ENCODE measurements at places on chromosomes 11 and 22.
A peak's percentile ranks its signal among the peaks of the same experiment; 100 is the strongest.

- no peak for DNase-seq
These were observed 378.8 kb downstream of the DCDC1 start for GRCh38 chr11:30990625-30991296.

DNA sequence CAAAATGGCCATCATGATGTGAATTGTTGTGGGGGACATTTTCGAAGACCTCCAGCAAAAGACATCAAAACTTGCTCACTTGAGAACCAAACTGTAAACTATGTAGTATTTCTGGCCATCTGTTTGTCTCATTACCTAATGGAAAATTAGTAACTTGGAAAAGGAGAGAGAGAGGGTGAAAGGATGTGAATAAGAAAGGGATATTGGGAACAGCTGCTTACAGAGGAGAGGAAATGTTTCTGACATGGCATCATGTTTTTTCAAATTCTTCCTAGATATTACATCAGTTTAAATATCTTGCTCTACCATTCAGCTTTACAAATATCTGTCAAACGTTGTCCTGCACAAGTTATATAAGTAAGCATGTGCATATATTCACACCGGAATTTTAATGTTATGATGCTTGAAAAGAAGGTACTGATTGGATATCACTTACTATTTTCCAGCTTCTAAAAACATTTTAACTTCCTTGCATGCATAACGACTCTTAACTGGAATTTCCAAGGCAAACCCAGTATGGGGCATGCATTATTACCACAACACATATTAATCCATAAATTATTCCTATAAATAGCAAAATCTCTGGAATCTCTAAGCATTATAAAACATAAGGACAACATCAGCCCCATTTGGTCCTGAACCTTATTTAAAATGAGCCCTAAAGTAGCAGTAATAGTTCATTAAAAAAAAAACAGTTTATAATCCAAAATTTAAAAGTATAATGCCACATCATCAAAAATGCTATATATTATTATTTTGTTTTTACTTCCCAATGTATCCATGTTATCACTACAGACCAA is 20.0 kb downstream of the GUCY1A2 start:
- DNase-seq: no peak

- DNase-seq: no peak
These were observed 106.0 kb upstream of the OR9Q1 start for GRCh38 chr11:57917632-57918031.

- no peak for DNase-seq
These were observed 347.0 kb downstream of the MIAT start for GRCh38 chr22:27004434-27004833.

DNA sequence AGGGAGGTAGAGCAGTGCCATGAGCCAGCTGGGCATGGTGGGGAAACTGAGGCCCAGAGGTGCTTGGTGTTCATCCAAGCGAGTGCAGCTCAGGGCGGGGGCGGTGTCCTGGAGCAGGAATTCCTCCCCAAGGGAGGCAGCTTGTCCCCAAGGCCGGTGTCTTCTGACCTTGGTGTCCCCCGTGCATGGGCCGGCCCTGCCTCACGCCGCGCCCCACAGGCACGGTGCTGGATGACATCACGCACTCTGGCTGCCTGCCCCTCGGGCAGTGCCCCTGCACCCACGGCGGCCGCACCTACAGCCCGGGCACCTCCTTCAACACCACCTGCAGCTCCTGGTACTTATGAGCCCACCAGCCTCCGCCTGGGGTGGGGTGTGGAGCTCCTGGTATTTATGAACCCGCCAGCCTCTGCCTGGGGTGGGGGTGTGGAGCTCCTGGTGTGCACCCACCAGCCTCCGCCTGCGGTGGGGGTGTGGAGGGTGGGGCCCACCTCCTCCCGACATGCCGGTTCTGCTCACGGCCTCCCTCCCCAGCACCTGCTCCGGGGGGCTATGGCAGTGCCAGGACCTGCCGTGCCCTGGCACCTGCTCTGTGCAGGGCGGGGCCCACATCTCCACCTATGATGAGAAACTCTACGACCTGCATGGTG is 6.7 kb downstream of the MUC5B start:
- no peak for DNase-seq

DNA sequence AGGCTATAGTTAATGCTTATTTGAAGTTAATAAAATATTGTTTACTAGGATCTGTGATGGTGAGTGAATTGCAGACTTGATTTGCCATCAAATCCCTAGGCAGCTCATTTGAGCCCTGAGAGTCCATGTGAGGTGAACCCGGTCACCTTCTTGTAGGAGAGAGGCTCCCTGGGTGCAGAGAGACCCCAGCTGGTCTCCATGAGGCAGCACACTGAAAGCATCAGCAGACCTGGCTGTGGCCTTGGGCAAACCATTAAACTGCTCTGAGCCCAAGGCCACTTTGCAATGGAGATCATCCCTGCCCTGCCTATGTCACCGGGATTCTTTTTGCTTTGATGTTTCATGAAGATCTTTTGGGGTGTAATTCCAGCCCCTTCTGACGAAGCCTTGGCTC is 125.2 kb downstream of the MICAL2 start:
- peak; percentile 44 for DNase-seq

- DNase-seq: no peak
These were observed 122.3 kb downstream of the MSANTD4 start for GRCh38 chr11:105899772-105900171.

GRCh38 chr11:44774108-44774507 is 47.3 kb downstream of the TSPAN18 start:
- DNase-seq: no peak

GRCh38 chr22:38871360-38872171 is 450 bp downstream of the CBX6 start:
- DNase-seq: no peak

DNA sequence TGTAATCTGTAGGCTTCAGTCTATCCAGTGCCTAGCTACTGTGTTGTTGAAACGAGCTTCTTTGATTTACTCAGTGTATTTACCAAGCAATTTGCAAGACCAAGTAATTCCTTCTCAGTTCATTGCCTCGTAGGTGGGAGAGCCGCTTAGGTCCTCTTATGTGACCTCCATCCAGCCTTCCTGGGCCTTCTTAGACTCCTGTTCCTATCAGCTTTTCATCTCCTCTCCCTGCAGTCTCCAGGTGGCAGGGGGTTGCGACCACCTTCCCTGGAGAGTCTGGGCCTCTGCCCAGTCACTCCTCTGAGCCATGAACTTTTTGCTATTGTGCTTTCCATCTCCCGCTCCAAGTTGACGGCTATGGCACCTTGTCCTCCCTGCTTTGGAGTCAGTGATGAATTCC is 251.8 kb downstream of the KIRREL3 start:
- no peak for DNase-seq

DNA sequence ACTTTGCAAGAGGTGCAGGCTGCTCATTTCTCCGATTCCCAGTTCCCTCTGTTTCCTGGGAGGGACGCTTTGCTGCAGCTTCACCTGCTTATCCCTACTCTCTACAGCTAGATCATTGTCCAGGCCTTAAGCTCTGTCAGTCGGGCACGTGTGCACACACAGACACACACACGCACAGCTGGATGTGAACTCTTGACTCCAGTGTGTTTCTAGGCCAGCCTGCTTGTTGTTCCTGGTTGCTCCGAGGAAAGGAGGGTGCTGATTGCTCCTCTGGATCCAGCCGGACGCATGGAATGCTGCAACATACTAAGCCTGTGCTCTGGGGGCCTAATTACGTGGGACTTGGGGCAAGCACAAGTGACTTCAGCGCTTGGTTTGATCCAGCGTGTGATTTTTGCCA is 19.7 kb downstream of the ZNRF3 start:
- no peak for DNase-seq

DNA sequence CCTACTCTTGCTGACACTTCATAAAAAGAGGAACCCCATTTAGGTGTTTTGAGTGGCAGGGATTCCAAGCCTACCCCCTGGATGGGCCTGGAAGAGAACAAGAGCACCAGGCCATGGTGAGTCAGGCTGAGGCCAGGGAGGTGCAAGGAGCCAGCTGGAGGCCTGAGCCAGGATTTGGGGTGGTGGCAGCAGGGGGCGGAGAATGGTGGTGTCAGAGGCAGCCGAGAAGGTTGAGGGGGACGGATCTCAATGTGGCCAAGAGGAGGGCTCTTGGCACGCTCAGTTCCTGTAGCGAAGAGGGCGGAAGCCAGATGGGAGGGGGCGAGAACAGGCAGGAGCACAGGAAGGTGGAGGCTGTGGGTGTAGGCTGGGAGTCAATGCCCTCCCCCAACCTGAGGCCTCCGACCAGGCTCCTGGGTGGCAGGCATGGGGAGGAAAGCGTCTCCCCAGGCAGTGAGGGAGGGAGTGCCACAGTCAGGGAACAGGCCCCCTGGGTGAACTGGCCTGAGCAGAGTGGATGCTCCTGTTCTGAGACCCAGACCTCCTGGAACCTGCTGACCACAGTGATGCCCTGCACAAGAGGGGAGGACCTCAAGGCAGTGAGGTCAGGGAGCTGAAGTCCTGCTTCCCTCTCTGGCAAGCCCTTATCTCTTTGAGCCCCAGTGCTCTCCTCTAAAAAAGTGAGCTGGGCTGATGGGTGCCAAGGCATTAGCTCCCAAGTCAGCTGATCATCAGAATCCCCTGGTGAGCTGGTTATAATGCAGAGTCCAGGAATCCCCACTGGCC is 13.9 kb downstream of the RTN4RL2 start:
- DNase-seq: no peak

DNA sequence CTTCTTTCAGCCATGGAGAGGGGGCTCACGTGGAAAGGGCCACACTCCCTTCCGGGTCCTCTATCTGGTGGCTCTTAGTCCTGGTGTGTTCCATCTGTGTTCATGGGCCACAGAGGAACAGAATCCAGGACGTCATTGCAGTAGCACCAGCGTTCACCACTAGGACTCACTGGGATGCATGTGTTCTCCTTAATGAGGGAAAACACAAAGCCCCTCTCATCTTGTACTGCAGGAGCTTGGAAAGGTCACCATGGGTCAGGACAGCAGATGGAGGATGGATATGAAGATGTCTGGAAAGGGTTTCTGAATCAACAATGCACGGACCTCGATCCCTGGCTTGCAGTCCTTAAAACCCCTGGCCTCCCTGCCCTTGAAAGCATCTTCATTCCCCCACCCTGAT is 113.8 kb upstream of the THY1 start:
- DNase-seq: no peak

- DNase-seq: no peak
These were observed 1447.5 kb downstream of the BRD1 start for GRCh38 chr22:48380016-48380665.

DNA sequence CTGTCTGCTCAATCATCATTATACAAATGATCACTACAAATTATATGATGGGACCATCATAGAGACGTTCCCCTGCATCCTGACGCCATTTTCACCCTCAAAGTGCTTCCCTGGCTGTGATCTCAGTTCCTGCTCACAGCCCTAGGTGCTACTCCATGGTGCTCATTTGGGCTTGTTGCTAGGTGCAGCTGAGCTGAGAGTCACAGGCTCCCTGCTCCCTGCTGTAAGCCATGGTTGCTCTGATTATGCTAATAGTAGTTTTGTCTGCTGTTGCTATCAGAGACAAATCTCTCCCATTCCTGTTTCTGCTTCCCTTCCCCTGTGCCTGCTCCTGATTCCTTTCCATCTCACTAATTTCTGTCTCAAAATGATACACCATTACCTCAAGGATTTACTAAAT is 474.3 kb downstream of the METTL15 start:
- no peak for DNase-seq

- no peak for DNase-seq
These were observed 618.2 kb upstream of the KIRREL3 start for GRCh38 chr11:127618721-127619120.

GRCh38 chr11:44268614-44269080 is 41.3 kb downstream of the ALX4 start:
- no peak for DNase-seq

- no peak for DNase-seq
These were observed 27.0 kb upstream of the SLC22A8 start for GRCh38 chr11:63042596-63042995.

GRCh38 chr22:43823353-43823908 is 11.3 kb upstream of the EFCAB6 start:
- no peak for DNase-seq

DNA sequence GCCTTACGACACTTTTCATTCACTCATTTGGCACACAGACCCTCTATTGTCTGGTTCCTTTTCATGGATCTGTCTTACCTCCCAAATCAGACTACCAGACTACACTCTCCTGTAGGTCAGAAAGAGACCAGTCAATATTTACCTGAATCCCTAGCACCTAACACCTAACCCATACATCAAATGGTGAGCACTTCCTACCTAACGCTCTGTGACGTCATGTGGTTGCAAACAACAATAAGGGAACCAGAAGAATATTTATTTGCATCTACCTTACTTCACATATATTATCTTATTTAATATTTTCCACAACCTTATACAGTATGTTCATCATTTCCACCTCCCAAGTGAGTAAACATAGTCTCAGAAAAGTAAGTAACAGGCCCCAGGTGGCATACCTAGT is 323.4 kb downstream of the SOX6 start:
- no peak for DNase-seq

DNA sequence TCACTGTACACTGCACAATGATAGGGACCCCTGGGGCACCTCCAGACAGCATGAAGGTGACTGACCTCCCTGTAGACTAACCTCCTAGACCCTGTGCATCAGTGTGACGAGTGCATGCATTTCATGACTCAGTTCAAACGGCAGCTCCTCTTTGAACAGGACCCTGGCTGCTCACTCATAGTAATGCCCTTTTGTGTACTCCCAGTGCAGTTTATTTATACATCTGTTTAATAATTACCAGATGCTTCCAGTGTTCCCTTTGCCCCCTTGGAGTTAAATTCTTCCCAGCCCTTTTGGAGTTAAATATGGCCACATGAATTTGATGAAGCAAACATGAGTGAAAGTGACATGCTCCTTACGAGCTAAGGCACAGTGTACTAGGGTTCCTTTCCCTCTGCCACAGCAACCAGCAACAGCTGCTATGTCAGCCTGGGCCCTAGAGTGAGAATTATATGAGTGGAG is 72.4 kb downstream of the PANX1 start:
- DNase-seq: no peak

- peak; percentile 62 for DNase-seq
These were observed 67.3 kb upstream of the NUP50 start for GRCh38 chr22:45096256-45096907.

DNA sequence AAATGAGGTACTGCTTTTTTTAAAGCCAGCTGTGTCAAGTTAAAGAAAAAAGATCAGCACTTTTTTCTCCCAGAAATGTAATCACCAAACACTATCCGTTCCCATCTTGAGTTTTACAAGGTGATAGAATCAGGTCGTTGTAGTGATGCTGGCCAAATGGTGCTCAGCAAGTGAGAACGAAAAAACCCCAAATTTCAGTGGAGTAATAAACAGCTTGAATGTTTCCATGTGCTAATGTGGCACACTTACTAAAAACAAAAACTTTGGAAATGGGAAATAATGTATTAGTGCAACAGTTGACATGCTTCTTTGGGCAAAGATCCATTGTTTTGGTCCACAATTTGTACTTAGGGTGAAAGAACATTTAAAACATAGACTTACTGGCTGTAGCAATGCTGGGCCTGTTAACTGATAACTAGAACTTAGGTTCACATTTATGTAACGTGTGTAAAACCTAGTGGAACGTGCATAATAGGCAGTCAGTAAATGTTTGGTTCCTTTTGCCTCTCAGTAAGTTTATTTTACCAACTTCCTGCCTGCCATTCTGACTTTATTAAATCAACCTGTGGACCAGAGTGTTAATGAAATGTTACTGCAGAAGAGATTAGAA is 15.4 kb upstream of the GDPD4 start:
- DNase-seq: no peak

GRCh38 chr11:29119707-29120618 is 896.9 kb downstream of the KCNA4 start:
- DNase-seq: peak; percentile 95

GRCh38 chr11:133907841-133908241 is 48.9 kb downstream of the IGSF9B start:
- DNase-seq: no peak
